ENCODE measurements at places on chromosomes 11 and 22.
A peak's percentile ranks its signal among the peaks of the same experiment; 100 is the strongest.

DNA sequence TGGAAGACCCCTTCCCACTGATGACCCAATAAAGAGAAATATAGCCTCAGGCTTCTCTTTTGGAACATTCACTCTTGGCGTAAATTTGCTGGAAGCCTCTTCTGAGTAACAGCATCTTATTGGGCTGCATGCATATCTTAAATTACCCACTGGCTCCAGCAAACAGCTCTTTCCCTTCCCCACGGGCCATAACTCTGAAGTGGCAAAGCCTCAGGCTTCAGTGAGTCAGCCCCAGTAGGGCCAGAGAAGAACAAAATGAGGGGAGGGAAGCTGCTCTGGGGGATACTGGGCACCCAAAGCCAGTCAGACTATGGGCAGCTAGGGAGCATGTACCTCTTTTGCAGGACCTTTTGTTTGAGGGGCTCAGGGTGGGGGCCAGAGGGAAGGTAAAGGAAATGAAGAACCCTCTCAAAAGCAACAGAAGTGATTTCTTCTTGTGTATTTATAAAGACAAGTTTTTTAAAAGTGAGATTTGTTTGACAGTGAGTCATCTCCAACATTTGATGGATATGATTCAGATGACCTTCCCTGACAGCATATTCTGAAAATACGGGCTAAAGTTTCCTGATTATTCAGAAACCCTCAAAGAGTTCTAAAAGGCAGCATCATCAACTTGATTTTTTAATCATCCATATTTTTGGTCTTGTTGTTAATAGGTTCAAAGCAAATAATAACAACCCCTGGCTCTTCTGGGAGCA is 203.4 kb downstream of the KIF18A start:
- DNase-seq, result peak; percentile 34

DNA sequence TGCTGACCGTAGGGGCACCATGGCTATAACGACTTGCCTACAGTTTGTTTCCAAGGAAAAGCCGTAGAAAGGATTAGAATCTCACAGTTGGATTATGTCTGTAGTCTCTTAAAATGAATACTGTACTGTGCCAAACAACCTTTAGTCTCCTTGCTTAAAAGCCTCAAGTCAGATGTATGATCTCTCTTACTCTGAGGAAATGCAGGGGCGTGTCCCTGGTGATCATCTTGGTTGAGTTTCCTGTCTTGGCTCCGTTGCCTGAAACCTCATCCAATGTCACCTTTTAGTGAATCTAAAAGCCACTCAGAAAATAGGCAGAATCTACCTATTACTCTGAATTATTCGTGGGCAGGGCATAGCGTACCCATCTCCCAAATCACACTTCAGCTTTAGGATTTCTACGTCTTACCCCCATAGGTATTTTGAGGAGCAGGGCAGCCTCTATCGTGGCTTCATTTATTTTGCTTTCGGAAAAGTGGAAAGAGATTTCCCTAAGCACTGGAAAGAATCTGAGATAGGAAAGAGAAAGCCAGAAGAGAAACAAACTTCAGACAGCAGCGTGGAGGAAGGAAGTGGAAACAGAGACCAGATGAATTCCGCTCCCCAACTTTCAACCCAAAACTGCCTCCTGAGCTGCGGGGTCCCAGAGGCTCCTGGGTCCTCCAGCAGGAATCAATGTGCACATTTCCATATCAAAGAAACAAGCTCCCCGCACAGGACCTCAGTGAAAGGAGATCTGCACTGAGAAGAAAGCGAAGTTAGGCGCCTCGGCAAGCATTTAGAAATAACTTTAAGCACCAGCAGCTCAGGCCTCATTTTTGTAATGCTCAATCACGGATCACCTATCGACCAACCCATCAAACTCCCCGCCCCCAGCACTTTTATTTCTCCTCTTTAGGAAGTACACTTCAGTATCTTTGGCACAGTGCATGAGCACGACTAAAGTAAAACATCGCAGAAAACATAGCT is 245.8 kb downstream of the ETS1 start:
- no peak for DNase-seq

GRCh38 chr11:46413760-46414465 is 22.3 kb upstream of the CHRM4 start:
- no peak for DNase-seq

GRCh38 chr11:123381817-123382554 is 48.1 kb upstream of the GRAMD1B start:
- DNase-seq, result no peak

- no peak for DNase-seq
Measured at GRCh38 chr11:123235117-123235655, 40.1 kb upstream of the CLMP start.

GRCh38 chr11:130241713-130242112 is 73.0 kb downstream of the ZBTB44 start:
- DNase-seq, result no peak

DNA sequence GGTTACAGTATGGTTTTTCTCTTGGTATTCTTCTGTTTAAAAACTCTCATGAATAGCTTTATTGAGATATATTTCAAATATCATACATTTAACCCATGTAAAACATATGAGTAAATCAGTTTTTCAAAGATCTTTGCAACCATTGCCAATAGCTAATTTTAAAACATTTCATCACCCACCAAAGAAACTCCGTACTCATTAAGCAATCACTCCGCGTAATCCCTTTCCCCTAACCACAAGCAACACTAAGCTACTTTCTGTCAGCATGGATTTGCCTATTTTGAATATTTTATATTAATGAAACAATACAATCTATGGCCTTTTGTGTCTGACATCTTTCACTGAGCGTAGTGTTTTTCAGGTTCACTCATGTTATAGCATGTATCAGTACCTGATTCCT is 697.9 kb upstream of the ANO5 start:
- no peak for DNase-seq

DNA sequence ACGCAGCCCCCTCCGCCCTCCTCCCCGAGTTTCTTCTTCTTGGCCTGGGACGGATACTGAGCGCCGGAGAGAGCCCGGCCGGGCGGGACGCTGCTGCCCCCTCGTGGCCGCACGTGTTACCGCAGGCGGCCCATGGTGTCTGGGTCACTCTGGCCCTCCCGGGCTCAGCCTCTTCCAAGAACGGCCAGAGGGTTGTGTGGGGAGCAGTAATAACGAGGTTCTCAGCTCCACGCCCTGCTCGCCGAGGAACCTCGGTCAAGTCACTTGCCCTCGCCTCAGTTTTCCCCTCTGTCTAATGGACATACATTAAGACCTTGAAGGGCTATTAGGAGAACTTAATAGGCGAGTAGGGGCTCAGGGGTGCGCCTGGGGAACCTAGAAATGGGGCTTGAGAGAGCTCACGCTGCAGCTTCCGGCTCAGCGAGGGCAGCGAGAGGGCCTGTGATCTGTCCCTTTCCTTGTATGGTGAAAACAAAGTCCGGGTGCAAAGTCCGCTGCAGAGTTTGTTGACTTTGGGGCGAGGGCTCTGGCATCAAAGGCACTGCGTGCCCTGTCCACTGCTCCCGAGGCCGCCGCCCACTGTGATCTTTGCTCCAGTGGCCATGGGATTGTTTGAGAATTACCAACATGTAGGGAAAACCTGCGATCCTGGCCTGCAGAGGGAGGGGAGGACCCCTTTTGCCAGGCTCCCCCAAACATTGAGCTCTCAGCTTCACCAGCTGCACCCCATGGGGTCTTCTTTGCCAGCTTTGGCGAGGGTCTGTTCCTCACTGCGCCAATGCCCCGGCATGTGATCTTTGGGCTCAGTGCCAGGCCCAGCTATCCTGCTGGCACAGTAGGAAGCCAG is 14.4 kb upstream of the LRP5 start:
- peak; percentile 14 for DNase-seq

DNA sequence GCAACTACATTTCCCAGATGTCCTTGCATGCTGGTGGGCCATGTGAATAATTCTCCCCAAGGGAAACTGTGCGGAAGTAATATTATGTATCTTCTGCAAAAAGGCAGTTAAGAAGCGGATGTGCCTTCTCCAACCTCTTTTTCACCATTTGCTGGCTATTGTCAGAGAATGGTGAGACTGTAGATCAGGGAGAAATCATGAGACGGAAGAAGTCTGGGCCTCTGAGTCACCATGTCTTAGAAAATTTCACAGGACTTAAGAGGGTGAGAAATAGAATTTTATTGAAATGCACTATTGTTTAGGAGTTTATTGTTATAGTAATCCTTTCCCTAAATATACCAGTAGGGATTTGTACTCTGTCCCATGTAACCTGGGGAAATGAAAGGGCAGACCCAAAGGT is 298.7 kb upstream of the ZC3H12C start:
- no peak for DNase-seq

DNA sequence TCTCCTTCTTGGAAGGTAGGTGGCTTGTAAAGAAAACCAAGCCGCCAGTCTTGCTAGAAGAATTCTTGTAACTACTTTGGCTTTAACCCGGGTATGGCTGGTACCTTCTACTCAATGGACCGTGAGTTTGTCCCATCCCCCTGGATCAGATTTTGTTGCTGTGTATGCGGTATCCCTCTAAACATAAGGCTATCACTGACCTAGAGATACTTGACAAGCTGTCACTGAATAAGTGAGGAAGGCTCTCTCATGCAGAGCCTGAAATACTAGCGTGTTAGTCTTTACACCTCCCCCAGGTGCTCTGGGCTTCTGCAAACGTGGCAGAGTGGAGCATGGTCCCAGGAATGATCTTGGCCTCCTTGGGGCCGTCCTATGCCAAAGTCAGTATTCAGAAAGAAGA is 34.5 kb downstream of the GLB1L2 start:
- DNase-seq, result no peak

DNA sequence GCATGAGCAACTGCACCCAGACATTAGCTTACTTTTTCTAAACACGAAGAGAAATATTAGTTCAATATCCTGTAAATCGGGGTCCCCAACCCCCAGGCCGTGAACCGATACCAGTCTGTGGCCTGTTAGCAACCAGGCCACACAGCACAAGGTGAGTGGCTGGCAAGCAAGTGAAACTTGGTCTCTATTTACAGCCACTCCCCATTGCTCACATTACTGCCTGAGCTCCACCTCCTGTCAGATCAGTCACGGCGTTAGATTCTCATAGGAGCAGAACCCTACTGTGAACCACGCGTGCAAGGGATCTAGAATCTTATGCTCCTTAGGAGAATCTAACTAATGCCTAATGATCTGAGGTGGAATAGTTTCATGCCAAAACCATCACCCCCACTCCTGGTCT is 27.8 kb upstream of the DEPDC7 start:
- DNase-seq, result no peak

Data from AG09309 (cell line).